NCI-H446 (cell line): ENCODE measurements at places on chromosomes 16 and 17.

- no peak for DNase-seq
Measured at GRCh38 chr16:27052007-27052406, 14.7 kb upstream of the C16orf82 start.

DNA sequence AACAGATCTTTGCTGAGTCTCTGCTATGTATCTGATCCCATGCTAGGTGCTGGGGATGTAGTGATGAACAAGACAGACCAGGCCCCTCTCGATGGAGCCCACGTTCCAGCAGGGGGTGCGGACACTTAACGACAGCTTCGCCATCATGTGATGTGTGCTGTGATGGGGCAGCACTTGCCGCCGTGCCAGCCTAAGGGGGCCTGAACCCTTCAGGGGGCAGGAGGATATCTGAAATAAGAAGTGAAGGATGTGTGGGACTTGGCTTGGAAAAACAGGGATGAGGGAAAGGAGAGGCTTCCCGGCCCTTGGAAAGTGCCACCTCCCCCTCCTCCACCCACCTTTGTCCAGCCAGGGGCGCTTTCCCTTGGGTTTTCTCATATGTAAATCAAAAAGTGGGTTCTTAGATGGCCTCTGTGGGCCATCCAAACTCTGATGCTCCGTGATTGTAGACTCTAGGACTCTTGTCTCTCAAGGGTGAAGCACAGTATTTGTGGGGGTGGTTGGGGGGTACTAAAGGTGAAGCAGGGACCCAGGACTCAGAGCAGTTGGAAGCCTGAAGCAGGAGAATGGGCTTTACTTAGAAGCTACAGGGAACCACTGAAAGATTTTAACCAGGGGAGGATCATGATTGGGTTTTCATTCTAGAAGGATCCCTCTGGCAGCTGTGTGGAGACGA lies 4.0 kb upstream of the DLX3 start:
- DNase-seq: no peak

DNA sequence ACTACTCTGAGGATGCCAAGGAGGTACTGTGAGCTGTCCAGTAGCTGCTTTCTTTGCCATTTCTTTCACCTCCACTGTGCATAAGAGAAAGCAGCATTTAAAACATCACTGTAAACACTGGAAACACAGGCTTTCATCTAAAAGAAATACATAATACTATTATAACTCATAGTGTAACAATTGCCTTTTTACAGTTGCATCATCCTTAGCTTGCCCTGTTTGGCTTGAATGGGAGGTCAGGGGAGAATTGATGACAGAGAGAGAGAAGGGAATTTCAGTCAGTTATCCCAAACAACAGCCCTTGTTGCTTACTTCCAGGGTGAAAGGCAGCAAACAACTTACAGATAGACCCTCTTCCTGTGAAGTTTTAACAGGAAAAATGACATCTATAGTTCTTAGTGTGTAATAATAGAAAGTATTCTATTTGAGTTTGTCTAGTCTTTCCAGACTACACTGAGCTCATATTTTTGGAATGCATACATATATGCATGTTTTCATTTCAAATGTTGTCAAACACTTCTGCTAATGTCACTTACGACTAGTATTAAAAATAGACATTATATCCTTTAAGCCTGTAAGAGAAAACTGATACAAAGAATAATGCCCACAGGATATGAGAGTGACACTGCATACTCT lies 71.7 kb upstream of the MTMR4 start:
- no peak for DNase-seq

DNA sequence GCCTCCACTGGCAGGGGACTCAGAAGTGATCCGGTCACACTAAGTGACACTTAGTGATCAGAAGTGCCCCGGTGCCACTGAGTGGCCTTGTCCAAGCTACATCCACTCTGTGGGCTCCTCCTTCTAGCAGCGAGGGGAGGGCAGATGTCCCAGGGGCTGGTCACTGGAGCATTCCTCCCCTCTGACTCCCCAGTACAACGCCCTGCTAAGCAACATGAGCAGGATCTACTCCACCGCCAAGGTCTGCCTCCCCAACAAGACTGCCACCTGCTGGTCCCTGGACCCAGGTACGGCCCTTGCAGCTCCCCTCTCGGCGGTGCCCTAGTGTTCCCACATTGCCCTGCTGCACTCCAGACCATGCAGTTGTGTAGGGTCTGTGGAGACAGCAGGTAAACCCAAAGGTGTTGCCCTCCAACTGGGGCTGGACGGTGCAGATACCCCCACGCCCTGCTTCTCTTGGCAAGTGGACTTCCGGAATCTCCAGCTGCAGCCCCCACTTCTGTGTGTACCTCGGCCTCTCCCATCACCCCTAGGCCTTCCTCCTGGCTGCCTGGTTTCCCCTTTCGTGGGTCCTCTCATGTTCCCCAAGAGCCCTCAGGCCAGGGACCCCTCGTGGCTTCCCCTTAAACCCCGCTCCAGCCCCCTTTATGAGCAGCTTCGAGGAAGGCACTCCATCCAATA lies 2.1 kb downstream of the ACE start:
- DNase-seq: no peak

DNA sequence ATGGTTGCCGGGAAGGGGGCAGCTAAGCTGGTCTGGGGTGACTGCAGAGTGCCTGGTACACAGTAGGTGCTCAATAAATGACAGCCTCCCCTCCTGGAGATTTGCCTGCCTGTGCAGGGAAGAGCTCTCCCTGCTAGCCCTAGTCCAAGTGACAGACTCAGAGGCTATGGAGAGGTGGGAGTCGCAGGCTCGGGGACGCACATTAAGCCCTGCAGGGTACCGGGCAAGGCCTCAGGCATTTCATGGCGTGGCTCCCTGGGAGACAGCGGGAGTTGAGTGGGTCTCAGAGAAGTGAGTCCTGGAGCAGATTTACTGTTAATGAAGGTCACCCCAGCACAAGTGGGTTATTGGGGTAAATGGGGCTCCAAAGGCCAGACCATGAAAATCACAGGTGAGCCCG lies 132.2 kb upstream of the CDC42EP4 start:
- DNase-seq: no peak

DNA sequence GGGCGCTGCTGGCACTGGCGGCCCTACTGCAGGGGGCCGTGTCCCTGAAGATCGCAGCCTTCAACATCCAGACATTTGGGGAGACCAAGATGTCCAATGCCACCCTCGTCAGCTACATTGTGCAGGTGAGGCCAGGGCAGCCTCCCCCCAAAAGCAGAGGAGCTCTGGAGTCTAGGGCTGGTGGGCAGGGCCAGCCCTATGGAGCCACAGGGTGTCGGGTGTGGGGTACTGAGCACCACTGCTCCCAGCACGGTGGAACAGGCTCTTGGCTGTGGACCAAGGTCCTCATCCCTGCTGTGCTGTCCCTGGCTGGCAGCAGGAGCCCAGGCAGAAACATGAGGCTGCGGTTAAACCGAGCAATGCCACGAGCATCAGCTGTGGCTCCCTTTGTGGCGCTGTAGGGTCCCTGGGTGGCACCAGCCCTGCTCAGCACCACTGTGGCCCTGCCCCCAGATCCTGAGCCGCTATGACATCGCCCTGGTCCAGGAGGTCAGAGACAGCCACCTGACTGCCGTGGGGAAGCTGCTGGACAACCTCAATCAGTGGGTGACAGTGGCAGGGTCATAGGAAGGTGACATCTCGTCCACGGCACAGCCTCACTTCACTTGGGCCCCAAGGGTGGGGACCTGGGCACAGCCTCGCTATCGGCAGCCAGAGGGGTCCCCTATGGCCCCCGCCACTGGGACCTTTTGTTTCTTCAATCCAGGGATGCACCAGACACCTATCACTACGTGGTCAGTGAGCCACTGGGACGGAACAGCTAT lies 1.1 kb downstream of the DNASE1 start:
- no peak for DNase-seq
